CD8-positive, alpha-beta memory T cell (primary cell): ENCODE measurements at places on chromosomes 2 and 18. TPM values are rescaled to one million over a fixed set of nuclear protein-coding genes. Genes with fewer than 3 reads are reported as not detected.

- H3K27ac ChIP-seq = no peak overlapping the region
- no peak for DNase-seq
- no peak overlapping the region for H3K4me3 ChIP-seq
- no peaks in the 10 kb centered on the region for H3K36me3 ChIP-seq
Observed at GRCh38 chr2:3204031-3204821, 173.4 kb downstream of the EIPR1 start.

Gene CCDC142
- 22.8 TPM for total RNA-seq

Gene NYAP2
- total RNA-seq = not detected

Gene OTOF
- total RNA-seq = 1.7 TPM

Gene C2orf66
- total RNA-seq = not detected
